Central memory CD8-positive, alpha-beta T cell (primary cell): ENCODE measurements at places on chromosomes 2 and 18.

- DNase-seq, result no peak
Measured at GRCh38 chr2:112251271-112251670, 3.6 kb downstream of the ZC3H8 start.

DNA sequence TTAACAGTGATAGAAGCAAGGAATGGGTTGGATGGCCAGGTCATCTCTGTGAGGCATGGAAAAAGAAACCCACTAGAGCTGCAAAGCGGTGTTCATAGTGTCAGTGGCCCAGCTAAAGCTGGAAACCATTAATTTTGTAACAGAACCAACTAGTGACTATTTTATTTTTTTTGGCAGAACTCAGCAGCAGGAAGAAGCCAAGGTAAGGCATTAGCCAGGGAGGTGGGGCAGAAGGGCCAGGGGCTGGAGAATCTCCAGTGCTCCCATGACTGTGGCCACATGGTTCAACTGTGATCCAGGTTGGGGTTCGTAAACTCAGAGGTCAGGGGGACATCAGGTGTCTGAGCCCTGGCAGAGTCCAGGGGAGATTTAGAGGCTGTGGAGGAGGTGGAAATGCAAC is 25.9 kb upstream of the YES1 start:
- no peak for DNase-seq

- DNase-seq, result no peak
Measured at GRCh38 chr2:46351750-46352138, 54.5 kb downstream of the EPAS1 start.

- no peak for DNase-seq
Measured at GRCh38 chr2:88690591-88691338, 708 bp upstream of the RPIA start.

DNA sequence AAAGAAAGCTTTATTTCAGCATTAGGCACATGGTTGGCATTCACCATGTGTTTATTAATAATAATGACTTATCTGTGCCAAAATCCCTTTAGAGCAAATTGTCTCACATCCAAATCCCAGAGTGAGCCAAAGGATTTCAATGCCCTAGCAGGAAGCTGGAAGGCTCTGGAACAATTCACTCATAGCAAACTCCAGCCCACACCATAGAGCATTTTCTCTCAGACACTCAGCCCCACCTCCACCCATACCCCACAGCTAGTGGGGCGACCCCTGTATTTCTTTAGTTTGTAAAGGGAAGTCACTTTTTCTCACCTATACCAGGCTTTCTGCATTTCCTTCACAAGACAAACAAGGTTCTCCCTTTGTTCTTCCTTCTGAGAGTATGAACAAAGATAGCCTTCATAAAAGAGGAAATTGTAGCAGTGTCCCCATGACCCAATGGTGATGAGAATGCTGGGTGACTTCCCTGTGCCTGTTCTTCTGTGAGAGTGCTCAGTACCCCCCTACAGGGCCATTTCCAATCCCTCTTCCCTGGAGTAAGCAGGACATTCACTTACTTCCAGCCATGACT is 100.1 kb upstream of the APCDD1 start:
- DNase-seq, result no peak

DNA sequence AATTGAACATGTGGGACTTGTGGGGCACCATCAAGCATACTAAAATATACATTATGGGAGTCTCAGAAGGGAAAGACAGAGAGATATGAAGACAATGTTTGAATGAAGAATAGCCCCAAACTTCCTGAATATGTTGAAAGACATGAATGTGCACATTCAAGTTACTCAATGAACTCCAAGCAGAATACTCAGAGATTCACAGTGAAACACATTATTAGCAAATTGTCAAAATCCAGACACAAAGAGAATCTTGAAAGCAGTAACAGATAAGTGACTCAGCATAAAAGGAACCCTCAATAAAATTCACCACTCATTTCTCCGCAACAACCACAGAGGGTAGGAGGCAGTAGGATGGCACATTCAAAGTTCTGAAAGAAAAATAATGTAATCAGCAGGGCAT is 8.8 kb downstream of the C2orf92 start:
- DNase-seq, result no peak

- DNase-seq, result no peak
Measured at GRCh38 chr2:198950803-198951202, 506.9 kb downstream of the SATB2 start.

- DNase-seq, result no peak
Measured at GRCh38 chr18:76592981-76593381, 97.9 kb upstream of the ZNF516 start.

GRCh38 chr2:108315444-108315934 is 26.8 kb downstream of the SULT1C2 start:
- DNase-seq, result no peak

DNA sequence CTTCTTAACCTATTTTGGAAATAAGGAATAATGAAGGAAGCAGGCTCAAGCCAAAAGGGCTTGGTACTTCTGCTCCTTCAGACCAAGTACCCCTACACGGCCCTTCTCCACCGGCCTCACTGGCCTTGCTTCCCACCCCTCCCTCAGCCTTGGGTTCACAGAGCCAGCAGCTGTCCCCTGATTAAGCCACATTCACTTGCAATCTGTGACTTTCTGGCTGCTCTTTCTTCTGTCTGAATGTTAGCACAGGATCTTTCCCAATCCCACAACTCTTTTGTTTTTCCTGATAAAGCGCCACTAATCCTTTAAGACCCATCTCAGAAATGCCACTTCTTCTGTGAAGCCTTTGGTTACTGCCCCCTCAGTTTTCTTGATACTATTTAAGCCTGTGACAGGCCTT is 52.4 kb downstream of the REEP1 start:
- no peak for DNase-seq

- no peak for DNase-seq
Measured at GRCh38 chr2:230956827-230957755, 32.0 kb upstream of the GPR55 start.

DNA sequence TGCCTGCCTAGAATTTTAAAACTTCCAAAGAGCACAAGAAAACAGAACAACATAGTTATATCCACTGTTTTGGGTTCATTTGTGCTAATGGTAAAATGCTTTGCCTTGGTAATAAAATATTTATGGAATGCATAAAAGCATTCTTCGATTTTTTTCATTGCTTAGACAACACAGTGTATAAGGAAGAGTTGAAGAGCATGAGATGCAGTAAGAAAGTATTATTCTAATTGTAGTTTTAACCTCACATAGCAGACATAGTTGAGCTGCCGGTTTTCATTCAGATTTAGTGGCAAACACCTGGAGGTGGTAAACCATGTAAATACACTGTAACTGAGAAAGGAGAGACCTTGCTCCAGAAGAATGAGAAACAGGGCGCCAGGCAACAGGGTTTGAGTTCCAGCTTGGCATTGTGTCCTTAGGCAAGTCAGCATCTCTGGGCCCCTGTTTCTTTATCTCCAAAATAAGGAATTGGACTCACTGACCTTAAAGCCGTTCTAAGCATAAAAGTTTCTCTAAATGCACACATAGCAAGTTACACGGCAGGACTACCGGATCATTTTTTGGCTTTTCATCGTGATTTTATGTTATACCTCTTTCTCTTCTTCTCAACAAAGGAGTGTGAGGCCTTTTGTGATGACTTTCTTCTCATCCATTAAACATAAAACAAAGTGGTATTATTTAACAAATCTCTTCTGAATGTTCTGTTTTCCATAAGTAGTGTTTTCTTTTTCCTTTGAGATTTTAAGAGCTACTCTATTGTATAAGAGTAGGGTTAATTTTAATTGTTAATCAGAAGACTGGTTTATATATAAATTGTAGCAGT is 7.9 kb downstream of the UGP2 start:
- no peak for DNase-seq

GRCh38 chr2:84999553-84999955 is 28.6 kb downstream of the KCMF1 start:
- no peak for DNase-seq

DNA sequence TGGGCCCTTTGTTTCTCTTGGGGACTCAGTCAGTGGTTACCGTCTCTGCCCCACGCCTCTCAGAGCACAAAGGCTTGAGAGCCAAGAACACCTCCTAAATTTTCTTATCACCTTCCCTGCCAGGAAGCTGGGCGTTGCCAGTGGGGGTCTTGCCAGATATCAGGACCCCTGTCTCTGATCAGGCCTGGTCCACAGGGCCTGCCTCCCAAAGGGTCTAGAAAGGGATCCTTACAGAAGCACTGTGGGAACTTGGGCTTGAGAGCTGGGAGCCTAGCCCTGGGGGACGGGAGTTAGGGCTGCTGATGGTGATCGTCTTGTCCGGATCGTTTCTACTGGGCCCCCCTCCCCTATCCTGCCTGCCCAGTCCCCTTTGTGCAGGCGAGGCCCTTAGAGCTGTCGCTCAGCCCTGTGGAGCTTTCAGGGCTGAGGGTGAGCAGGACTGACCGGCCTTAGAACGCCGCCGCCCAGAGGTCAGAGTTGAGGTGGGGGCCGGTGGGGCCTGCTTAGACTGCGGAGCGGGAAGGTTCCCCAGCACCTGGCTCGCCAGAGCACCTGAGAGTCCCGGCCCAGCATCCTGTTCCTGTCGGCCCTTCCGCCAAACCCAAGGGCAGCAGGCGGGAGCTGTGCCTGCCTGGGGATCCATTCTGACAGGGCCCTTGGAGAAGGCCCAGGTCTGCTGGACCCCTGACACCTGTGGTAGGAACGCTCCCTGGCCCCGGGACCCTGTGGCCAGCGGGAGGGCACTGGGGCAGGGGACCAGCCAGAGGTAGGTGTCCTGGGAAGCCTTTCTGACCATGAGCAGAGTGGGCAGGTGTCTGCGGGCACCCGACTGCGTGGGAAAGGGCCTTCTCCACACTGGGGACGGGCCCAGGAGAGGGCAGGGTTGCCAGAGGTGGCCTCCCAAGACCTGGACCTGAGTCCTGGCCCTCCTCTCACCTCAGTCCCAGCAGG is 956 bp downstream of the ESPNL start:
- DNase-seq, result no peak

DNA sequence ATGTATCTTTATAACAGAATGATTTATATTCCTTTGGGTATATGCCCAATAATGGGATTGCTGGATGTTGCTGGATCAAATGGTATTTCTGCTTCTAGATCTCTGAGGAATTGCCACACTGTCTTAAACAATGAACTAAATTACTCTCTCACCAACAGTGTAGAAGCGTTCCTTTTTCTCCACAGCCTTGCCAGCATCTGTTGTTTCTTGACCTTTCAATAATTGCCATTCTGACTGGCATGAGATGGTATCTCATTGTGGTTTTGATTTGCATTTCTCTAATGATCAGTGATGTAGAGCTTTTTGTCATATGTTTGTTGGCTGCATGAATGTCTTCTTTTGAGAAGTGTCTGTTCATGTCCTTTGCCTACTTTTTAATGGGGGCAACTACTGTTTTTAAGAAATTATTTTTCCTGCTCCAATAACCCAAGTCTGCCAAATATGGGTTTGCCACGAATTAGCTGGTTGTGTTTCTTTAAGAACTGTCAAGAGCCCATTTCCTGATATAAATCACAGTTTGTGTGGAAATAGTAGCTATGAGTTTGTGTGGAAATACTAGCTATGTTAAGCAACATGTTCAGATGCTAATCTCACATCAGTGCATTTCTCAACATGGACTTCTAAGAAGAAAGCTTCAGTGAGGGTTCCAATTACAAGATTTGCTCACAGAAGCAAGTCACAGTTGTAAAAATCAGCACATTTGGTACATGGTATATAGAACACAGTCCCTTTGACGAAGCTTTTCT is 259.4 kb downstream of the ANAPC1 start:
- no peak for DNase-seq

- DNase-seq, result no peak
Measured at GRCh38 chr18:74775239-74775638, 177.6 kb downstream of the ZNF407 start.

DNA sequence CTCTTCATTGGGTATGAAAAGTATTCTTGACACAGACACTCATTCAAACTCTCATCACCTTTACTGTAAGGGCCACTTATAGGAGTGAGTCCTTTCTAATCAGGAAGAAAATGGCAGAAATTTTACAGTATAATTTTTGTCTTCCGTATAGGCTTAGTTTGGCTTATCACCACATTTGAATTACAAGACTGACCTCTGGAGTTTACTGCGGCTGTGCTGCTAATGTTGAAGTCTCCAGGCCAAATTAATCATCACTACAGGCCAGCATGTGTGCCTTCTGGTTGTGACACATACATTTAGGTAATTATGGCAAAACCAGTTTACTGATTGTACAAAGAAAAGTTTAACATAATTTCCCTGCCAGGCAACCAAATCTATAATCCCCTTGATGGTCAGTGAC is 753.6 kb upstream of the GCFC2 start:
- no peak for DNase-seq

GRCh38 chr18:58267493-58267892 is 223.5 kb downstream of the NEDD4L start:
- DNase-seq, result no peak

DNA sequence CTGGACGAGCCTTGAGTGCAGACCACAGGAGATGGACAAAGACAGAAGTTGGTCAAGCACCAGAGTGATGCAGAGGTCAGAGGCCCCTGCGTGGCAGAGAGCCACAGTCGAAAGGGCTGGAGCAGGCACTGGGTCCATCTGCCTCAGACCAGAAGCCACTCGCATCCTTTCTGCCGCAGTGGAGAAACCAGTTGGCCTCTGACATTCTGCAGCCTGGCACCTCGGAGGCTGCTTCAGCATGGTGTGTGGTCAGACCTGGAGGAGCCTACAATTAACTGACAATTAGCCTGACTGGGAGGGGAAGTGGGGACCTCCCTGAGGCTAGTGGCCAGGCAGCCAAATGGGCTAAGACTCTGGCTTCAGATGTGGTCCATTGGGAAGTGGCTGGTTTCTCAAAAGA is 111.1 kb downstream of the SGPP2 start:
- DNase-seq, result no peak

DNA sequence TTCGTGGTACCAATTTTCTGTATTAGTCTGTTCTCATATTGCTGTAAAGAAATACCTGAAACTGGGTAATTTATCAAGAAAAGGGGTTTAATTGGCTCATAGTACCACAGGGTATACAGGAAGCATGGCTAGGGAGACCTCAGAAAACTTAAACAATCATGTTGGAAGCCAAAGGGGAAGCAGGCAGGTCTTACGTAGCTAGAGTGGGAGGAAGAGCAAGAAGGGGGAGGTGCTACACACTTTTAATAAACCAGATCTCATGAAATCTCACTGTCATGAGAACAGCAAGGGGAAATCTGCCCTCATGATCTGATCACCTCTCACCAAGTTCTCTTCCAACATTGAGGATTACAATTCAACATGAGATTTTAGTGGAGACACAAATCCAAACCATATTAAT is 226.8 kb upstream of the TPO start:
- no peak for DNase-seq

GRCh38 chr2:108377815-108378630 is at the start of gene SULT1C4:
SULT1C4 (plus strand) TSS chr2:108377954; CDS start chr2:108378338, 384 bp downstream.
- DNase-seq, result no peak

- DNase-seq, result no peak
Measured at GRCh38 chr2:182248362-182248761, 178.5 kb downstream of the PDE1A start.

- DNase-seq, result no peak
Measured at GRCh38 chr2:213187833-213188532, 36.6 kb upstream of the IKZF2 start.

GRCh38 chr18:2978661-2979106 is 34.3 kb downstream of the LPIN2 start:
- DNase-seq, result no peak

DNA sequence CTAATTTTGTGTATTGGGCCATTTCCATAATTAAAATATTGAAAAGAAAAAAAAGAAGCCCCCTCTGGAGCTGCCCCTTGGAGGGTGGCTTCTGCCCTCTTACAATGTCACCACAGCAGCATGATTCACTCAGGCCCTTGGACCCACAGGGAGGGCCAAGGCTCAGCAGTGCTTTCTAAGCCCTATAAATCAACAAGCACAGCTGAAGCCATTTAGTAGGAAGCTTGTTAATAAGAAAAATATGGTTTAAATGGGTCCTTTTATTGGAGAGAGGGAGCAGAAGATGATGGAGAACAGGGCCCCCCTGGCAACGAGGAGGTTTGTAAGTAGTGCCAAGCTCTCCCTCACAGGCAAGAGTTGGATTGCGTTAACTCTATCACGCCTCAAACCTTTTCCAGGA is 107.6 kb upstream of the FZD7 start:
- no peak for DNase-seq
